Activated naive CD4-positive, alpha-beta T cell (primary cell): ENCODE measurements at places on chromosomes 4 and X.

GRCh38 chrX:49792376-49792775, 36.7 kb upstream of the PAGE4 start:
- no peak for DNase-seq

DNA sequence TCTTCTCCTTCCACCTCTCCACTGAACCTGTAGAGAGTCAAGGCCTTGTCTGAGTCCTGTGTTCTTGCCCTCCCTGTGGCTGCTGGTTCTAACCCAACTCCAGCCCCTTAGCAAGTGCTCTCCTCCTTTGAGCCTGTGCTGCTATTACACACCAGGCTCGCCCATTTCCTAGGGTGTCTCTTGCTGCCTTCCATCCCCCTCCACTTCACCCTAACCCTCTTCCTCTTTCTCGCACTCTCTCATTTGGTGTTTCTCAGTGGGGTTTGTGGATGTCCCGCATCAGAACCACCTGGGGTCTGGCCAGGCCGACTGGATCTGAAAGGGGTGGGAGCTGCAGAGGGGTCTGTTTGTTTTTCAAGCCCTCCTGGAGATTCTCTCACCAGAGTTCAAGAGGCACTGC, 156.7 kb downstream of the SPRY1 start:
- DNase-seq: no peak

- DNase-seq: no peak
These were observed 35.7 kb upstream of the FMR1 start for GRCh38 chrX:147875866-147876596.

GRCh38 chrX:126272795-126273497, 106.9 kb upstream of the DCAF12L2 start:
- no peak for DNase-seq

DNA sequence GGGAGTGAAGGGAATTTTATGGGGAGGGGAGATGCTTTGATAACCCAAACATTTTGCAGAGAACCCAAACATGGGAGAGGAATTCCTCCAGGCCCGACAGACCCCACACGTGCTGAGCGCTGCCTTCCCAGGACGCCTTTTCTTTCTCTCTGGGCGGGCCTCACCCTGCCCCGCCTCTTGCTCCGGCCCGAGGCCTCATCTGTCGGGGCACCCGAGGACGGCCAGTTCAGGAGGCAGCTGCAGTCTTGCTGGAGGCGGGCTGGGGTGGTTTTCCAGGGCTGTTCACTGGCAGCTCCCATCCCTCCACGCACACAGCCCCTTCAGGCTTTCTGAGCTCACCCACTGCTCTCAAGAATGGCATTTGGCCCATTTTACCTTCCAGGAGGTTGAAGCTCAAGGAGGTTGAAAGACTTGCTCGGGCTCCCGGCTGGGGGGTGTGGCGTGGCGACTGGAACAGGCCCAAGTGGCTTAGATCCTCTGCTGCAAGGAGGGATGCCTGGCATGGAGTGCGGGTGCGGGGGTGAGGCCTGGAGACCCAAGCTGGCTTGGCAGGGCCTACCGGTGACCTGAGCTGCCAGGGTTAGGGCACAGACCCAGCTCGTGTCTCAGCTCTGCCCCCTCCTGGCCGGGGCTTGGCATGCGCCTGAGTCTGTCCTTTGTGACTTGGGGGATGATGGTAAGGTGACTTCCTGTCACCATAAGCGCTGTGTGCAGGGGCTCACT, 99.2 kb downstream of the PSAPL1 start:
- peak; percentile 12 for DNase-seq

DNA sequence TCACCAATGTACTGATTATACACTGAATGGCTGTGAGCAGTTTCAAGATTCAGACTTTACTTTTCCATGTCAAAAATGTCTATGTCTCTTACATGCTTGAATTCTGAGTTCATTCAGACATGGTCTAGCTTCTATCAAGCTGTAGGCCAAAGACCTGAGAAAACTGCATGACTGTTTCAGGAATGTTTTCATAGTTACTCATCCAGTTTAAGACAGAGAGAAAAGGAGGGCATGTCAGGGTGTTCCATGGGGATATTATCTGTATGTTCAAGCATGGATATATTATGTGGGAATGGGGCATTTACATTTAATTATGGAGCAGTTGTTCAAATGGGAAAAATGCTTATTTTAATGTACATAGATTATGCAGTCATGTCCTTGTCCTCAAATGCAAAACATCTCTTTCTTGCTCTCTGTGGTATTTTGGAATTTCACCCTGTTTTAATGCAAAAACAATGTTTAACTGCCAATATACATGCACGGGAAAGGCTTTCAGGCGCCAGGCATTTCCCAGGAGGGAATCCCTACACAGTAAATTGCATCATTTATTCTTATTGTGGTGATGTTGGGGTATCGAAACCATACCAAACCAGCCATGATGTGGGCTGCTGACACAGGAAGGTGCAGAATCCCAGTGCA, 429.1 kb upstream of the INTU start:
- no peak for DNase-seq

DNA sequence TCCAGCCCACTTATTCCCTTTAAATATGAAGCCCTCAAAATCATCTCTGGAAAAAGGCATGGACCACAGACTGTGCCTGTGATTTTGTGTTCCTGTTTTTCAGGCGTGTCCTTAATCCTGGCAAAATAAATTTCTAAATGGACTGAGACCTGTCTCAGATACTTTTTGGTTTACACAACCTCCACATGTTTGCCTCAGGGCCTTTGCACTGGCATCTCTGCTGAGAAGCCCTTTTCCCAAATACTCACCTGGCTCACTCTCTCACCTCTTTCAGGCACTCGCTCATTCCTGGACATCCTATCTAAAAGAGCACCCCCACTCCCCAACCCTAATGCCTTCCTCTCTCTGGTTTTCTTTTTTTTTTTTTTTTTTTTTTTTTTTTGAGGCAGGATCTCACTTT, 40.5 kb downstream of the CHRNA9 start:
- DNase-seq: no peak

DNA sequence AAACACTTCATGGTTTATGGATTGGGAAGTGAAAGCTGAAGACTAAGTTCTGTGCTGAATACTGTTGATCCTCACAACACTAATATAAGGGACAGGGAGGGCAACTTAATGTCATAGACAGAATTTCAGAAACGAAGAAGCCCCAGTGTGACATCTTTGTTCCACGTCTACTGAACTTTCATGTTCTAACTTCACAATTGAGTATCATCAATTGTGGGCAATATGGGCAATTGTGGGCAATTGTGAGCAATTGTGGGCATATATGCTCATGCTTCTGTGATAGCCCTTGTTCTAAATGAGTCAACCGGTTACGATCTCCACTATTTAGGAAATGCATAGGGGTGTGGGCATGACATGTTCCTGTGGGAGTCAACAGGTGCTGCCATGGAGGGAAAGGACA, 33.7 kb downstream of the CYBB start:
- no peak for DNase-seq

DNA sequence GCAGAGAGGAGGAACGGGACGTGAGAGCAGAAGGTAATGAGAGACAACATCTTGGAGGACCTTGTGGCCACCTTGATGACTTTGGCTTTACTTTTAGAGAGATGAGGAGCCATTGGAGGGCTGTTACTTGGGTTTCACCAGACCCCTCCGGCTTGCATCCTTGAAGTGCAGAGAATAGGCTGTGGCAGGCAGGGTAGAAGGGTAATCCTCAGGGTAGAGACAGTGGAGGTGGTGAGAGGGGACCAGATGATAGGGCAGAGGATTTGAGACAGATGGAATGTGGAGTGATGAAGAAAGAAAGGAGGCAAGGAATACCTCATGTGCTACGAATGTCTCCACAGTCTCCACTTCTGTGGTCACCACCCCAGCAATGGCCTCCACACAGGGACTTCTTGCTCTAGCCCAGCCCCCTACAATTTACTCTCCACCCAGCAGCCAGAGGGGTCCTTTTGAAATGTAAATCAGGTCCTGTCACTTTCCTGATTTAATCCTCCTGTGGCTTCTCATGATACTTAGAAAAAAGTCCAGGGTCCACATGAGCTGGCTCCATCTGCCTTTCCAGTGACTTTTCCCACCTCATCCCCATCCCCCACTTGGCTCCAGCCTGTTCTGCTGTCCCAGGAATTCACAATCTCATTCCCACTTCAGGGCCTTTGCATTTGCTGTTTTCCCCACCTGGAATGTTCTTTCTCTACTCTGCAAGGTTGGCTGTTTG, 115.0 kb downstream of the PJA1 start:
- DNase-seq: no peak

GRCh38 chr4:130077275-130077674, 981.3 kb downstream of the C4orf33 start:
- no peak for DNase-seq

- DNase-seq: no peak
These were observed 141.7 kb upstream of the RAI2 start for GRCh38 chrX:18002791-18003190.

DNA sequence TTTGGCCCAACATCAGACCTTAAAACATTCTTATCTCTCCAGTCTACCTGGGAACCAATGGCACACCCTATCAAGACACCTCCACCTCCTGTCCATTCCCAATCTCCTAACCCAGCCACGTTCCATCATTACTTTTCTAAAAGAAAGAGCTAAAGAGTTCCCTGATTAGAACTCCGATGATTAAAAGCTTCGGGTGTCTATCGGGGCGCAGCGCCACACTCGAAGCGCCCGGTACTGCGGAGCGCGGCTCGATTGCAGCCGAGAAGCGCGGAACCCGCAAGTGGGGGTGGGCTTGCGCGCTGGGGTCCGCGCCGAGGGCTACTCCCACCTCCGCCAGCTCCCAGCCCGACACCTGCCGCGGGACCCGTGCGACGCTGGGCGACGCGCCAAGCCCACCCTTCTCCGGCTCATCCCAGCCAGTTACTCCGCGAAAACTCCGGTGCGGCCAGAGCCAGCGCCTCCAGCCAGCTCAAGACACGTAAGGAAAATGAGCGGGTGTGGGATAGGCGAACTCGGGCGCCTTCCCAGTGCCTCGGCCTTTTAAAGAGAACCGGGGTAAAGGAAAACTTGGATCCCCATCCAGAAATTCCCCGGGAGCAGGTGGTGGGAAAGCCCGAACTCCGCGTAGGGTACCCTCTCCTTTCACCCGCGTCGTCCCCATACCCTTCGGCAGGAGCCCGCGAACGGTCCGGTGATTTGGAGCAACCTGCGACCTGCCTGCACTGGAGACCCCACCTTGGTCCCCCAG, 593 bp downstream of the NPY1R start:
- DNase-seq: no peak

DNA sequence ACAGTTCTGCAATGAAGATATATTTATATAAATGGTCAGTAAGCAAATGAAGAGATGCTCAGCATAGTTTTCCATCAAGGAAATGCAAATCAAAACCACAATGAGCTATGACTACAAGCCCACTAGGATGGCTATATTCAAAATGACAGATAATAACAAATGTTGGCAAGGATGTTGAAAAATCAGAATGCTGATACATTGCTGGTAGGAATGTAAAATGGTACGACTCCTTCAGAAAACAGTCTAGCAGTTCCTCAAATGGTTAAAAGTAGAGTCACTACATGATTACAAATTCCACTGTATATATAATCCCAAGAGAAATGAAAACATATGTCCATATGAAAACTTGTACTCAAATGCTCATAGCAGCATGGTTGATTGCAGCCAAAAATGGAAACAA, 425.0 kb upstream of the ATOH1 start:
- no peak for DNase-seq

DNA sequence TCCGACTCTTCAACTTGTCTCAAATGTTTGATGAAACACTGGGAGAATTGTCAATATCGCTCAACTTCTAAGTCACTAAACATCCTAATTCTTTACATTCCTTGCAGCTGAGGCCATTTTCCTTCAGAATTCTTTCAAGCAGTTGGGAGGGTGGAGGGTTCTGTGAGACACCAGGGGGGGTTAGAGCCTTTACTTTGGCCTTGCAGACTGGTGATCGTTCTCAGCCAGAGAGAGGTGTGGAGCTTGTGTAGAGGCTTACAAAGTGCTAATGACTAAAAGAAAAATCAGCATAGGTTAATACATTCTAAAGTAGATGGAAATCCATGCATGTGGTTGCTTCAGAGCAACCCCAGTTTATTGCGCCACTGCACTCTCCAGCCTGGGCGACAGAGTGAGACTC, 21.3 kb upstream of the SOX3 start:
- DNase-seq: no peak

GRCh38 chrX:87874043-87874442, 356.4 kb downstream of the KLHL4 start:
- DNase-seq: no peak

DNA sequence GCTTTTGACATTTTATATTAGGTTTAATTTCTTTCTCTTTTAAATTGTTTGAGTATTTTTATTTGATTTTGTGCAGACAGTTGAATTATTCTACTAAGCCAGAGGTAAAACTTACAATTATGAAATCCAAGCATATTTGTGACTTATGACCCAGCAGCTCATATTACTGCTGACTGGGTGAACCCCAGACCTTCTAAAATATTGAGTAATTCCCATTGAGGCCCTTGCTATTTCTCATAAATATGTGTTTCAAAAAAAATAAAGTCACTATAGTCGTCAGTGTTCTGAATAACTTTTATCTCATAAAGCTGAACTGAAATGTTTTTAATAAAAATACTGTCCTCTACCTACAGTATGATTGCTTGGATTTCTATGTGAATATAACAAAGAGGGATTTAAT, 303.1 kb downstream of the IQCM start:
- no peak for DNase-seq

DNA sequence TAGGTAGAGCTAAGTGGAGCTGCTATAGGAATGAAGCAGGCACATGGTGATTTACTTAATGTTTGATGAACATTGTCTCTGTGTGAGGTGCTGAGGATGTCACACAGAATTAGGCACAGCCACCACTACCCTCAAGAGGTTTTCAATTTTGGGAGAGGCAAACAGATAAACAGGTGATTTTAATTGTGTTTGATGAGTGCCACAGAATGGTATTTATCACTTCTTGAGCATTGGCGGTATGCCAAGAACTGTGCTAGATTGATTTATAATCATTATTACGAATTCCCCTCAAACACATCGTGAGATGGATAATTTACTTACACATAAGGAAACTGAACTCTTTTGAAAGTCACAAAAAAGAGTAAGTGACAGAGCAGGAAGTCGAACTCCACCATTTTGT, 74.8 kb downstream of the FREM3 start:
- DNase-seq: no peak

GRCh38 chr4:186999686-187000085, 276.0 kb upstream of the FAT1 start:
- no peak for DNase-seq

GRCh38 chr4:25031077-25031621, 403 bp upstream of the LGI2 start:
- DNase-seq: no peak

- no peak for DNase-seq
These were observed 117.7 kb downstream of the PTTG2 start for GRCh38 chr4:38077791-38078489.

GRCh38 chrX:38061335-38061734, 55.0 kb downstream of the SYTL5 start:
- no peak for DNase-seq

- DNase-seq: no peak
These were observed 6.4 kb upstream of the SLC10A6 start for GRCh38 chr4:86855572-86855971.

- no peak for DNase-seq
These were observed 48.2 kb upstream of the SLIT2 start for GRCh38 chr4:20203508-20203907.

GRCh38 chrX:140944710-140945109, 57.7 kb upstream of the SPANXB1 start:
- DNase-seq: no peak
